ENCODE measurements at places on chromosomes 3 and 15. TPM values are rescaled to one million over a fixed set of nuclear protein-coding genes. Genes with fewer than 3 reads are reported as not detected.

The PTPRG gene
- 0.02 TPM for total RNA-seq

GRCh38 chr3:104316118-104316517, 1050.6 kb upstream of the ALCAM start:
- H3K36me3 ChIP-seq, result no peaks in the 10 kb centered on the region
- H3K27me3 ChIP-seq, result no peaks in the 10 kb centered on the region
- DNase-seq, result no peak
- H3K4me1 ChIP-seq, result no peaks in the 10 kb centered on the region
- H3K27ac ChIP-seq, result no peak overlapping the region

DNA sequence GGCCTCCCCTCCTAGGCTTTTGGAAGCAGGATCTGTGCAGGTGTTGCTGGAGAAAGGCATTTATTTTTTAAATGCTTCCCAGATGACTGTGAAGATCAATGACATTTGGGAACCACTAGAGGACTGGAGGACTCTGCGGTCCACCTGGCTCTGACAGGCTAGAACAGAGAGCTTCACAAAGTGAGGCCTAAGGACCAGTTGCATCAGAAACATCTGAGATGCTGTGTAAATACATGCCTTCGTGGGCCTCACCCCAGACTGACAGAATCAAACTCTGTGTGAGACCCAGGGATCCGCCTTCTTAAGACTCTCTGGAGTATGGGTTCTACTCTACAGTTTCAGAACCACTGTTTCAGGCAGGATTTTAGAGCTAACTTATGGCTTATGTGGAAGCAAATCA, 105.0 kb upstream of the ICE2 start:
- no peak for DNase-seq
- peaks cover 77% of the 10 kb centered on the region for H3K4me1 ChIP-seq
- H3K36me3 ChIP-seq, result peaks cover 14% of the 10 kb centered on the region

- no peaks in the 10 kb centered on the region for H3K27me3 ChIP-seq
- H3K27ac ChIP-seq, result no peak overlapping the region
- peaks cover 10% of the 10 kb centered on the region for H3K4me1 ChIP-seq
- no peak for DNase-seq
- H3K4me3 ChIP-seq, result no peak overlapping the region
- H3K36me3 ChIP-seq, result no peaks in the 10 kb centered on the region
Measured at GRCh38 chr15:82530006-82530405, 10.3 kb downstream of the RPS17 start.

DNA sequence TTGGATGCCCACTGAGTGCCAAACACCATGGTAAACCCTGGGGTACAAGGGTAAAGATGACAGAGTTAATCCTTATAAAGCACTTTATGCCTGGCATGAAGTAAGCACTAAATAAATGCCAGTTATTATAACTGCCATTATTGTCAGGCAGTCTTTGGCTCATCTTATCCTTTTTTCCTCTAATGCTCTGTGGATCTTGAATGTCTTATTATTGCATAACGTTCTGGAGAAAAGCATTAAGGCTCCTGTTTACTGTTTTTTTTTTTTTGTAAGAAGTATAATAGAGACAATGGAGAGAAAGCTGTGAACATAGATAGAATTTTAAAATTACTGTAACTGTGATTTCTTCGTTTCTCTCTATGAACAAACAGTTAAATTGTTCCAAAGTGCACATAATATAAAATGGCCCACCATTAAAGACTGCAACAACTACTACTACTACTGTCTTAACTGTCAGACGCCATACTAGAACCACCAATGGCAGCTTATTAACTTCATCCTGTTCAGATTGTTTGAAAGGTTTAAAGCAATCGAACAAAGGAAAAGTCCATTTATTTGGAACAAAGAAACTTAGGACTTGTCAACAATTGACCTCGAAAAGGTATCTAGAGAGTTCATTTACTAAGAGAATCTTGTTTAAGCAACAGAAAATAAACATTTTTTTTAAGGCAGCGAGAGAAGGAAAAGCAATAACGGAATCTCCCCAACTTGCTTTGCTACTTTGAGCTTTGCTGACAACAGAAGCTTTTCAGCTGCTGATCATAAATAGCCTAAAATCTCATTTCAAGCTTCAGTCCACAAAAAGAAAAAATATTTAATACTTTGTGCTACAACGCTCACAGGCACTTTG, 520.7 kb downstream of the ROBO1 start:
- no peak overlapping the region for H3K4me3 ChIP-seq
- H3K4me1 ChIP-seq, result no peaks in the 10 kb centered on the region
- DNase-seq, result no peak
- H3K36me3 ChIP-seq, result no peaks in the 10 kb centered on the region
- H3K27me3 ChIP-seq, result no peaks in the 10 kb centered on the region

GRCh38 chr3:161559177-161559998, 62.8 kb downstream of the OTOL1 start:
- peaks cover 26% of the 10 kb centered on the region for H3K27me3 ChIP-seq
- no peaks in the 10 kb centered on the region for H3K4me1 ChIP-seq
- H3K36me3 ChIP-seq, result no peaks in the 10 kb centered on the region

DNA sequence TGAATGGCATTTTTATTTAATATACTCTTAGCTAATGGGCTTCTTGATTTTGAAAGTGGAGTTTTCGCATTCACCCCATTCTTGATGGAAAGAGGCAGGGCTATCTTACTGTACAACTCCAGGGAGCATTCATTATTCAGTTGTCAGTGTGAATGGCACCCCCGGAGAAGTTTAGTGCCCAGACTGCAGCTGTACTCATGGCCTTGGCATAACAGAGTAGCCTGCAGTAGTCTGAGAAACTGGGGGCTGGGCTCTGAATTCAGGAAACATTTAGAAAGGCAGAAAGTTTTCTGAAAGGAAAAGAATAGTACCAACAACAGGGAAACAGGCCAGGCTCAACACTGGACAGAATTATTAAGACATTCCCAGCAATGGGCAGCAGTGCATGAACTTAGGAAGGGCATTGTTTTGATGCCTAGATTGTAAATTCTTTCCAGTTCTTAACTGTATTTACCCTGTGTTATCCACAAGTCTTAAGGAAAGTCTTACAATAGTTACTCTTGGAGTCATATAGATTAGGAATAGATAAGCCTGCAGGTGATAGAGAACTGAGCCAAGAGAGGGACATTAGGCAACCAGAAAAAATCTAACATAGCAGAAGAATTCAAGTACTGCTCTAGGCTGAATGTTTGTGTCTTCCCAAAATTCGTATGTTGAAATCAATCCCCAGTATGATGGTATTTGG, 44.4 kb downstream of the TIPARP start:
- H3K36me3 ChIP-seq, result no peaks in the 10 kb centered on the region
- no peak for DNase-seq
- no peaks in the 10 kb centered on the region for H3K27me3 ChIP-seq
- no peak overlapping the region for H3K27ac ChIP-seq
- H3K4me3 ChIP-seq, result no peak overlapping the region

DNA sequence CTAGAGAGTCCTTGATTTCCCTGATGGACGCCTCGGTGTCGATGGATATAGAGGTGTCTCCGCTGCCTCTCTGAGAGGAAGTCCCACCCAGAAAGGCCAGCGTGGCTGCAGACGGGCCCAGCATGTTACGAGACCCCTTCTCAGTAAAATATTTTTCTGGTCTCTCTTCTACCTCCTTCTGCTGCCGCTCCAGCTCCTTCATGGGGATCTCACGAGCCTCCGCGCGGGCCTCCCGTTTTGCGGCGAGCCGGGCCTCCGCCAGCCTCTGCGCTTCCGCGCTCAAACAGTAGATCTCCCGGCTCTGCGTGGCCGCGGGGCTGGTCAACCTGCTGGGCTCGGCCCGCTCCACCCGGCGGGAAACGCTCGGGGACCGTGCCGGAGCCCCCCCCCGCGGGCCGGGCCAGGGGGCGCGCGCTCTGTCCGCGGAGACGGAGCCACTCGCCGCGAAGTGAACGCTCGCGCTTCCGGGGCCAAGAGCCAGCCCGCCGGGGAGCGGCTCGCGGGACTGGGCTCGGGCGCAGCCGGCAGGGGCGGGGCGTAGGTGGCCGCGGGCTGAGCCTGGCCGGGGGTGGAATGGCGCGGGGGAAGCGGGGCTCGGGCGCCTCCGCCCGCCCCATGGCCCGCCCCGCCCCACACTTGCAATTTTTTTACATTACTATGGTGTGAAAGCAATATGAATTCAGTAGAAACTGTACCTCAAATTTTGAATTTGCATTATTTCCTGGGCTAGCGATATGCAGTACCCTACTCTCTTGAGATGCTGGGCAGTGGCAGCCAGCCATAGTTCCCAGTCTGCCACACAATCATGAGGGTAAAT, 10.2 kb upstream of the KCNMB3 start:
- no peaks in the 10 kb centered on the region for H3K36me3 ChIP-seq
- DNase-seq, result peak; percentile 66
- H3K27me3 ChIP-seq, result peaks cover 2% of the 10 kb centered on the region
- H3K4me1 ChIP-seq, result peaks cover 6% of the 10 kb centered on the region
- peak overlapping the region; percentile 3 for H3K27ac ChIP-seq

GRCh38 chr3:132135628-132136333, 101.0 kb upstream of the CPNE4 start:
- no peak for DNase-seq
- no peak overlapping the region for H3K27ac ChIP-seq
- peaks cover 10% of the 10 kb centered on the region for H3K27me3 ChIP-seq
- H3K36me3 ChIP-seq, result peaks cover 2% of the 10 kb centered on the region
- no peaks in the 10 kb centered on the region for H3K4me1 ChIP-seq

The TMEM207 gene
- total RNA-seq, result not detected

The MORC1 gene
- total RNA-seq, result not detected

DNA sequence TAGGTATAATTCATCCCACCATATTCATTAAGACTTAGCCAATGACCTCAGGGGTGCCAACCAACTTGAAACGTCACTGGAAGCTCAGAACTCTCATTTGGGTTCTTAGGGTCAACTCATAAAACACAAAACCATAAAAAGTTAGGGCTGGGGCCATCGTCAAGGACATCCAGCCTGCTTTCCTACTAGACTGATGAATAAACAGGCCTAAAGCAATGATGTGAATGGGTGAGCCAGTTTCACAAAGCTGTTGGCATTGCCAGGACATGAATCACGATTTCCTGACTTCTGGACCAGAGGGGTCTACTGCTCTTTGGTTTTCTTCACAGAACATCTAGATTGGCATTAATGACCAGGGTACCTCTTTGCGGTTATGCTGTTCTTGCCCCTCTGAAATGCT, 64.7 kb downstream of the EOMES start:
- peaks cover 2% of the 10 kb centered on the region for H3K36me3 ChIP-seq
- H3K4me1 ChIP-seq, result peaks cover 3% of the 10 kb centered on the region
- H3K27ac ChIP-seq, result no peak overlapping the region
- DNase-seq, result no peak
- no peak overlapping the region for H3K4me3 ChIP-seq

- no peak overlapping the region for H3K27ac ChIP-seq
- H3K4me1 ChIP-seq, result no peaks in the 10 kb centered on the region
- no peak for DNase-seq
Measured at GRCh38 chr3:31133541-31133940, 239.1 kb upstream of the GADL1 start.

- no peak for DNase-seq
- H3K36me3 ChIP-seq, result peaks cover 2% of the 10 kb centered on the region
- peaks cover 13% of the 10 kb centered on the region for H3K4me1 ChIP-seq
- peak overlapping the region; percentile 49 for H3K4me3 ChIP-seq
- H3K27me3 ChIP-seq, result no peaks in the 10 kb centered on the region
Measured at GRCh38 chr15:100520132-100520921, 8.4 kb downstream of the CERS3 start.

GRCh38 chr3:103437883-103438282, 1003.1 kb downstream of the ZPLD1 start:
- no peaks in the 10 kb centered on the region for H3K4me1 ChIP-seq
- no peak overlapping the region for H3K4me3 ChIP-seq
- DNase-seq, result no peak
- no peaks in the 10 kb centered on the region for H3K36me3 ChIP-seq

The SLC28A1 gene
- total RNA-seq, result not detected

DNA sequence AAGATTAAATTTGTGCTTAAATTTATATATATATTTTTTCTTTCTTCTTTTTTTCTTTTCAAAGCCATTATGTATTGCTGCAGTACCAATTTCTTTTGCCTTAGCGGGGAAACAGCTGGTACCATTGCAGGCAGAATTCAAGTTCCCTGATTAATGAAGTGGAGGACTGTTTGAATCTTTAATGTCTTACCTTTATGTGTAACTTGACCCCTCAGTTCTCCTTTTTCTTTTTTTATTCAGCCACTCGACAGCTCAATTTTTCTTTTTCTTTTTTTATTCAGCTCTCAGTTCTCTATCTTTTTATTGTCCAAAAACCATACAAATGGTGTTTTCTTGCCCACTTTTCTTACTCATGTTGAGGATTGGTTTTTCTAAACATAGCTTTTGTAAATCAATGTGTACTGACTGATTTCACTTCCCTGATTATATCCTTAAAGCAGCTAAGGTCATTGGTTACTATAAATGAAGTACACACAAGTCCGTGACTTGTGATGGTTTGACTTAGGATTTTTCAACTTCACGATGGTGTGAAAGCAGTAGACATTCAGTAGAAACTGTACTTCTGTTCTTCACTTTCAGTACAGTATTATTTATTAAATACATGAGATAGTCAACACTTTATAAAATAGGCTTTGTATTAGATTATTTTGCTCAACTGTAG, 22.8 kb downstream of the ATP2C1 start:
- no peaks in the 10 kb centered on the region for H3K27me3 ChIP-seq
- H3K4me1 ChIP-seq, result peaks cover 22% of the 10 kb centered on the region
- peak overlapping the region; percentile 49 for H3K27ac ChIP-seq
- no peak overlapping the region for H3K4me3 ChIP-seq
- no peak for DNase-seq

The CFAP91 gene
- 2.7 TPM for total RNA-seq

GRCh38 chr3:63964681-63965485, 52.7 kb upstream of the SCAANT1 start:
- no peaks in the 10 kb centered on the region for H3K27me3 ChIP-seq
- H3K4me3 ChIP-seq, result no peak overlapping the region
- peaks cover 55% of the 10 kb centered on the region for H3K4me1 ChIP-seq
- peaks cover 6% of the 10 kb centered on the region for H3K36me3 ChIP-seq
- no peak for DNase-seq

- DNase-seq, result no peak
- H3K27ac ChIP-seq, result peak overlapping the region; percentile 75
- H3K4me1 ChIP-seq, result peaks cover 9% of the 10 kb centered on the region
- no peaks in the 10 kb centered on the region for H3K27me3 ChIP-seq
- no peak overlapping the region for H3K4me3 ChIP-seq
Measured at GRCh38 chr15:101637038-101637437, 15.1 kb downstream of the TM2D3 start.

The NEK10 gene
- 2.3 TPM for total RNA-seq

DNA sequence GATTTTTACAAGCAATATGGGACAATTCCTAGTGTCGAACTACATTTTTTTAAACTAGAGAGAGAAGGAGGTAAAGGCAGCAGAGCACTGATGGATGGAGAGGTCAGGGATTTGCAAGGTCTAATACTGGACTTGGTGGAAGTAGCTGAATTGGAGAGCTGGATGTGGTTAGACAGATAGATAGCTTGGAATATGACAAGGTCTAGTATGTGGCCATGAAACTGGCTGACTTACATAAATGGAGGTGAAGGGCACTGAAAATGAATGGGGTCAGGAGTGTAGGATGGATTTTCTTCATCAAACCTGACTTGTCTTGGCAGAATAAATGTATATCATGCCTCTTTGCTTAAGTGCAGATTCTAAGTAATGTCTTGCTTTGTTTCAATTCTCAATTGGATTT, 10.1 kb upstream of the RTP4 start:
- no peak overlapping the region for H3K4me3 ChIP-seq
- H3K36me3 ChIP-seq, result peaks cover 2% of the 10 kb centered on the region
- no peaks in the 10 kb centered on the region for H3K4me1 ChIP-seq
- H3K27ac ChIP-seq, result no peak overlapping the region

The PLCL2 gene
- 55.3 TPM for total RNA-seq

The MYZAP gene
- 0.15 TPM for total RNA-seq

All from T-helper 17 cell (primary cell).